ENCODE measurements at places on chromosomes 13 and 19.

- no peak for DNase-seq
Observed at GRCh38 chr13:78742659-78743058, 83.7 kb upstream of the OBI1 start.

DNA sequence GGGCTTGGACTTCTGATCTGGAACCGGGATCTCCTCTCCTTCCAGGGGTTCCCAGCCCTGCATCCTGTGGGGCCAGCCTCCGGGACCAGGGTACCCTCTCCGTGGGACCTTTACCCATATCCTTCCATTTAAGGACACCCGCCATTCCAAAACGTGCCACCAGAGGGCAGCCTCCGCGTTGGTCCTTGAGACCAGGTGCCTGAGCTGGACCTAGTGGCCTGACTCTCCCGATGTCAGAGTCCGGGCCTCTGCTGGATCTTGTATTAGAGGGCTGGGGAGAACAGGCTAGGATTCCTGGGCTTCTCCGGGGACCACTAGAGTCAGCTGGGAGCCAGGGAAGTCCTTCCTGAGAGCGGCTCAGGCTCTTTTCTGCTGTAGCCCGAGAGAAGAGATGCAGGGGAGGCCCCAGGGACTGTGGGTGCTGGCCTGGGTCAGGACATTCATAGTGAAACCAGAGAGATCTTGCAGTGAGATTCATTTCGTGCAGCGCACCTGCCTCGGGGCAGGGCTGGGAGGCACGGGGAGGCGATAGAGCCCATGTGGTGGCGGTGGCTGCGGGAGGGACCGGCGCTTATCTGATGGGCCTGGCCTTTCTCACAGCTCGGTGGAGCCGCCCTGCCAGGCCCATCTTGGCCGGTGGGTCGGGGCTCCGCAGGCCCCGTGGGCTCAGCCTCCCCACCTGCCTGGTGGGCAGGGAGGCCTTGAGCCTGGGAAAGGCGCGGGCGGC is 9.8 kb upstream of the SLC7A10 start:
- peak; percentile 64 for DNase-seq

GRCh38 chr19:35015954-35016351 is 14.3 kb upstream of the SCN1B start:
- DNase-seq, result no peak

DNA sequence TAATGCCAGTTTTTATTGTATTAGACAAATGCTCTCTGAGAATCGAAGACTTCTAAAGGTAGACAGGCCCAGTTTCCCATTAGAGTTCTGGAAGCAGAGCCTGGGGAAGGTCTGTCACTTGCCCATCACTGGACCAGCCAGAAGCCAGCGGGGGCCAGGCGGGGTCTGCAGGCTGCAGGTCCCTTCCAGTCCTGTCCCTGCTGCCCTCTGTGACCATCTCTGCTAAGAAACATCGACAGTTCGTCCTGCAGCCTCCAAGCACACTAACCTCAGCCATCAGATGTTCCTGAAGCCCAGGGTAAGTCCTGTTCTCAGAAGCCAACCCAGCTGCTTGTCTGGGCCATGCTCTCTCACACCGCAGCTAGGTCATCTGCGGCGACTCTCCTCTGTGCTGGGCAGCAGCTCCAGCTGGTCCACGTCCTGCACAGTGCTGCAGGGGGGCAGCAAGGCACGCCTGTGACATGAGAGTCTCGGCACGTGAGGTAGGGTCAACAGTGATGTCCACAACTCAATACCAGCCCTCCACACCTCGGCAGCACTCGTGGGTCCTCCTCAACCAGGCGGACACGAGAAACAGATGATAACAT is 2.9 kb upstream of the ADPRHL1 start:
- DNase-seq, result no peak

DNA sequence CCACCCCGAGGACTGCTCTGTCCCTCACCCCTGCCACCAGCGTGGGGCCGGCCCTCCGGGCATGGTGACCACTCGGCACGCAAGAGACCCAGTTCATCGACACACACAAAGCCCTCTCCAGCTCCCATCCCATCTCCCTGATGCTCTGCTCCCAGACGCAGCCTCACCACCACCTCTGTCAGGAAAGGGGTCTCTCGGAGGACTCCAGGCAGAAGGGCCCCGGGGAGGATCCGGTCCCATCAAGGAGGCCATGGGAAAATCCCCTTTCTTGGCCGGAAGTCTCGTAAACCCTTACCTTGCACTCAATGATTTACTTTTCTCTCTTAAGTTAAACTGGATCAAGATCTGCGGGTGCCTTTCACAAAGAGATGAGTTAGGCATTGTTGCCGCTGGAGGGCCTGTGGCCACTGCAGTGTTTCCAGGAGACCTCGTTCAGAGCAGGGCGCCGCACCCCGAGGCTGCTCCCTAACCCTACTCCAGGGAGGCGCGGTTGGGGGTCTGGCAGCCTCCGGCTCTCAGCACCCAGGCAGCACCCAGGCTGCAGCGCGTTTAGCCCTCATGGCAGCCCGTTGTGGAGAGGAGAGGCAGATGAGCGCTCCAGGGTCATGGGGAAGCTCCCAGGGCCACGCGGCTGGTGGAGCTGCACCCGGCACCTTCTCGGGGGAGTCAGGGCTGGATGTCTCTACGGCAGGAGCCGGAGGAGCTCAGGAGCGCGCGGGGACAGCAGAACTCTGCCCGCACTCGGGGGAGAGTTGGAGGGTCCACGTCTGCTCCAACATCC is 31.0 kb downstream of the C2CD4C start:
- DNase-seq, result no peak

- DNase-seq, result peak; percentile 93
Observed at GRCh38 chr19:48837051-48837524, 797 bp upstream of the HSD17B14 start.

Data from kidney (tissue), 22 donors.